ENCODE measurements at places on chromosomes 6 and 20.

DNA sequence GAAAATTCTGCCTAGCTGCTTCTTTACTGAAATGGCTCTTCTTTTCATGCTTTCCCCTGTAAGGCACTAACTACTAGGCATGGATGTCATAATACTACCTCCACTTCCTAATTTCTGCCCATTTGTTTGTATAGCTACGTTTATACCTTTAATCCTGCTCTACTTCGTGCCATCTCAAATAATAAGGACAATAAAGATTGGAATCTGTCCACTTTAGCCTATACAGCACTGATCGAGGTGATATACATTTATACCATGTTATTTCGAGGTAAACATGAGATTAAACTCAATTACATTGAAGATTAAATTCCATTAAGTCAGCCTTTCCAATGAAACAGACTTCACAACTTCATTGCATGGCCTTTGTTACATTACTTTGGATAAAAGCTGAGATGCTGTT is 390.6 kb upstream of the MARCKS start:
- DNase-seq, result no peak

DNA sequence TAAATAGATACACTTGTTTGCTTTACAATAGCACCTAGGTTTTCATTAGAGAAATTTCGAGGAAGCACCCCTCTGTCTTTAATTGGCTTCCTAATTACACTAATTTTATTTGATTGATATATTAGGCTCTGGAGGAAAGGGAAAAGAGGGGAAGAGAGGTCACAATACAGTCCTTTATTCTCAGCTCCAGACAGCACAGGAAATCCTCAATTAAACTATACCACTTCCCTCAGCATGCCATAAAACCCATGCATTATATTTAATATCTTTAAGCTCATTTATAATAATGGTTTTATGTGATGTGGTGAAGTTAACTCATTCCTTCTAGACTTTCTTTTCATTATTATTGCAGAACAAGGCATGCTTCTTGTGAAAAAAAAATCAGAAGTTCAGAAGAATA is 17.7 kb upstream of the PDE7B start:
- DNase-seq, result no peak

DNA sequence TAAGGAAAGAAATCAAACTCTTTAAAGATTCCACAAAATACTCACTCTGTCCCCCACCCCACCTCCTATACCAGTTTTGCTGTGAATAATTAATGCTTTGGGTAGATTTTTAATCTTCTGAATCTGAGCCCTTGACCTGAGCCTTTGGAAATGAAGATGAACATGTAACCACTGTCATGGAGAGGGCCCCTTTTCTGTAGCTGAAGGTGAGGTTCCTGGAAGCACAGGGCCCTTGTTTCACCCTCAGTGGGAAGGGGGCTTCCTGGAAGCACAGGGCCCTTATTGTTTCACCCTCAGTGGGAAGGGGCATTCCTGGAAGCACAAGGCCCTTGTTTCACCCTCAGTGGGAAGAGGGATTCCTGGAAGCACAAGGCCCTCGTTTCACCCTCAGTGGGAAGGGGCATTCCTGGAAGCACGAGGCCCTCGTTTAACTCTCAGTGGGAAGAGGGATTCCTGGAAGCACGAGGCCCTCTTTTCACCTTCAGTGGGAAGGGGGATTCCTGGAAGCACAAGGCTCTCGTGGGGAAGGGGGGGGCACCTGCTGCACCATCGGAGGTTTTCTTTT is 75.7 kb downstream of the DACT2 start:
- DNase-seq, result no peak

- DNase-seq, result no peak
Measured at GRCh38 chr6:30497714-30498113, 8.4 kb downstream of the HLA-E start.

GRCh38 chr6:143504369-143504768 is 7.2 kb downstream of the FUCA2 start:
- DNase-seq, result no peak

- DNase-seq, result no peak
Measured at GRCh38 chr6:110898111-110898510, 23.5 kb downstream of the AMD1 start.

DNA sequence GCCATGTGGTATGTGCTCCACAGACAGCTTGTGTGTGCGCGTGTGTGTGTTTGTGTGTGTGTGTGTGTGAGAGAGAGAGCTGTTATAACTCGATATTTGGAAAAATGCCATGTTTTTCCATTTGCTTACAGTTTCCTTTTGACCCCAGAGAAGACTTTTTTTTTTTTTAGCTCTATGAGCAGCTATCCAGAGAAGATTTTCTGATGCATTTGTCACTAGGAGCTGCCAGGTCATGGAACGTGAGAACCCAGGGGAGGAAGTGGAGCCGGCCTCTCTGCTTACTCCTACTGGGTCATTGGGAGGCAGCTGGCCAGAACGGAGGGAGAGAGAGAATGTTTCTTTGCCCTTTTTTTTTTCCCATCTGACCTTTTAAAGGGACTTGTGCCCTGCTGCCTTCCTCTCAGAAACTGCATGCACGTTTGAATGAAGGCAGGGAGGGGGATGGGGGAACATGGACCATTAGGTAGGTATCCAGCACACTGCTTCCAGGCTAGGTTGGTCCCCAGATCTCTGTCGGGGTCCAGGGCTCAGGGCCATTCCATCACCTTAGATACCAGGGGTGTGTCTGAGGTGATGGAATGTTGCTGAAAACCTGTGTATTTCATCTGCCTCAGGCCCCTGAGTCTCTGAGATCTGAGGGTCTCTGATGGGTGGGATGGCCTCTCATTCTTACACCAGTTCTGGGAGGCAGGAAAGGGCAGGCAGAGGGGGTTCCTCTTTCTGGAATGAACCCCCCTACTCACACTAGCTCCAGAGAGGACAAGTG is 11.2 kb upstream of the MRPS18A start:
- DNase-seq, result no peak

All from astrocyte of the cerebellum (primary cell).